ENCODE measurements at places on chromosomes 13 and 19. TPM values are rescaled to one million over a fixed set of nuclear protein-coding genes. Genes with fewer than 3 reads are reported as not detected.

DNA sequence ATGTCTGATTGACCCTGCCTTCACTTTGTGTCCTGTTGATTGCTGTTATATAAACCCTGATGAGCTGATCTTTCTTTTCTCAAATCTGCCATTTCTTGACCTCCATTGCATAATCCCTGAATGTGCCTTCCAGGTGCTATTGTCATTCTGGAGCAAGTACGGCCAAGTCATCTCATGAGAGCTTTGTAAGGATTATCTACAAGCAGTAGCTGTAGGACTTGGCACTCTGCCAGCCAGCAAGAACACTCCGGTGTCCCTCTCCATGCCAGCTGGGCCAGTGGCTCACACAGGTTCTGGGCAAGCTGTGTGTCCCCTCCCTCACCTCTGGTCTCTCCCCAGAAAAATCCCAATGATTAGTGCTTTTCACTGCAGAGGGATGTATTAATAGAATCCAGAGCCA is 348.1 kb downstream of the FOXO1 start:
- no peaks in the 10 kb centered on the region for H3K36me3 ChIP-seq
- no peak overlapping the region for H3K4me3 ChIP-seq
- H3K27ac ChIP-seq: no peak overlapping the region
- DNase-seq: peak; percentile 56
- peaks cover 25% of the 10 kb centered on the region for H3K4me1 ChIP-seq

DNA sequence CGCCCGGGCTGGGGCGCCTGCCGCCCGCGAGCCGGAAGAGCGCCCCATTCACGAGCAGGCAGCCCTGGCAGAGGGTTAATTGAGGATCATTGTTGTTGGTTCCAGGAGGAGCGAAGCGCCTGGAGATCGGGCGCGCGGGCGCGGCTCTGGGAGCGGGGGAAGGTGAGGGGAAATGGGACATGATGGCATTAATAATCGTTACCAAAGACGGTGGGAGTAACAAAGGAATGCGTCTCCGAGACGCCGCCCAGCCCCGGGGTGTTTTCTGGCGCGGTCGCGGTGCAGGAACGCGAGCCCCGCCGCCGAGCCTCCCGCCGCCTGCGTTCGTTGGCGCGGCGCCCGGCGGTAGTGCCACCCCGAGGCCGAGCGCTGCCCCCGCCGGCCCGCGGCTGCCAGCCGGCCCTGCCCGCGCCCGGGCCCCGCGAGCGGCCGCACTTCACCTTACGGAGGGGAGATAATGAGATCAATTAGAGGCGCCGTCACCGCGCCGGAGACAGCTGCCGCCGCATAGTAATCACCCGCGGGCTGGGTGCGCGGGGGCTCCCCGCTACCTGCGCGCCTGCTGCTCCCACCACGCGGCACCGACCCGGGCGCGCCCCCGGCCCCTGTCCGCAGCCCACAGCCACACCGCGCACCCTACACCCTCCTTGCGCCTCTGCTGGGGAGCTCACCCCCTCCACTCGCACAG is 2.8 kb downstream of the ZNF536 start:
- no peaks in the 10 kb centered on the region for H3K36me3 ChIP-seq
- no peak overlapping the region for H3K4me3 ChIP-seq

KIR3DL1 gene
- total RNA-seq: not detected

GRCh38 chr13:114185182-114185971 is 6.3 kb downstream of the CFAP97D2 start:
- H3K27me3 ChIP-seq: no peaks in the 10 kb centered on the region
- no peak overlapping the region for H3K4me3 ChIP-seq
- H3K36me3 ChIP-seq: no peaks in the 10 kb centered on the region
- no peak for DNase-seq
- H3K27ac ChIP-seq: no peak overlapping the region

CLEC4M gene
- not detected for total RNA-seq

RNF17 gene
- total RNA-seq: not detected

DNA sequence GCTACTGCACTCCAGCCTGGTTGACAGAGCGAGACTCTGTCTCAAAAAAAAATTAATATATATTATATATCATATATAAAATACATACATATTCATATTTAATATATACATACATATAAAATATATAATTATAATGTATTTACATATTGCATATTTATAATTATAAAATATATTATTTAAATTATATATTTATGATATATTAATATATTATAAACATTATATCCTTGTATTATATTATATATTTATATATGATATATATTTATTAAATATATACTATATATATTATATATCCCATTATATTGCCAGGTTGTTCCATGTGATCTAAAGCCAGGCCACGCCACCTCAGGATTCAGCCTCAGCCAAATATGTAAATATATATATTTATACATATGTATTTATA is 9.7 kb downstream of the BRME1 start:
- H3K36me3 ChIP-seq: no peaks in the 10 kb centered on the region
- no peak for DNase-seq
- H3K27ac ChIP-seq: no peak overlapping the region
- no peak overlapping the region for H3K4me3 ChIP-seq
- H3K4me1 ChIP-seq: no peaks in the 10 kb centered on the region

NOVA2 gene
- 3.2 TPM for total RNA-seq

DNA sequence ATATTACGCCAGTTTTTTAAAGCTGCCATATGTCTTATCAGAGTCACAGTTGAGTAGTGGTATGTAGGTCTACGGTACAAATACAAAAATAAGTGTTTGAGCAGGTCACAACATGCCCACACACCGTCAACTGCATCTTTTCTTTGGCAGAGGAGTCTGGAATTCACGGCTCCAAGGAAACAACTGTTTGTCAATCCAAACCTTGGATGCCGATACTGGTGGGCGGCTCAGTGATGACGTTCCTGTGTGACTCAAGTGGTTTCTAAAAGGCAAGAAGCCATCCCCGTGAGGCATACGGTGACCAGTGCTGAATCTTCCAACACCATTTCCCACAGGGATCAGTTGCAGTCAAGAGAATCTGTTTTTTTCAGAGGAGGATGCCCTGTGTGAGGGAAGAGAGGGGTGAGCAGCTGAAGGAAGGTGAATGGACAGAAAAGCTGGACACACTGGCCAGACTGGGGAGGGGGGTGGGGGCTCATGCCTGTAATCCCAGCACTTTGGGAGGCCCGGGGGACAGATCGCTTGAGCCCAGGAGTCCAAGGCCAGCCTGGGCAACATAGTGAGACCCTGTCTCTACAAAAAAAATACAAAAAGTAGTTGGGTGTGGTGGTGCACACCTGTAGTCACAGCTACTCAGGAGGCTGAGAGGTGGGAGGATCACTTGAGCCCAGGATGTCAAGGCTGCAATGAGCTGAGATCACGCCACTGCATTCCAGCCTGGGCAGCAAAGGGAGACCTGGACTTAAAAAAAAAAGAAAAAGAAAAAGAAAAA is 22.8 kb upstream of the CEBPG start:
- no peaks in the 10 kb centered on the region for H3K27me3 ChIP-seq
- H3K27ac ChIP-seq: no peak overlapping the region
- H3K36me3 ChIP-seq: no peaks in the 10 kb centered on the region
- H3K4me3 ChIP-seq: no peak overlapping the region
- no peak for DNase-seq
- no peaks in the 10 kb centered on the region for H3K4me1 ChIP-seq

DNA sequence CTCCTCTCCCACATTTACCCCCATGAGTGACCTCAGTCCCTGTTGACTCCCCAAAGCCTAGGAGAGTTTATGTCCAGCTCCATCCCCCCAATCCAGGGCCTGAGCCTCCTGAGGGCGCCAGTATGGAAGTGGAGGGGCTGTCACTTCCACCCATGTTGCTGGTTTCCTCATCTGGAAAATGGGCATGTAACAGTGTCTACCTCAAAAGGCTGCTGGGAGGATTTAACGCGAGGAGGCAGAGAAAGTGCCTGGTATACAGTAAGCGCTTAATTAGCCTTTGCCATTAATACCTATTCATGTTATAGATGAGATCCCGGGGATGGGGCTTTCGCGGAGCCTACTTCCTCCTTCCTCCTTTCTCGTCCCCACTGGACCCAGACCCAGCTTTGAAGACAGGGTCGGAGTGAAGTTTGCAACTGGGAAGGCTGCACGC is 476 bp downstream of the TYK2 start:
- H3K27ac ChIP-seq: peak overlapping the region; percentile 89
- DNase-seq: no peak
- no peaks in the 10 kb centered on the region for H3K27me3 ChIP-seq
- H3K4me3 ChIP-seq: peak overlapping the region; percentile 79
- H3K36me3 ChIP-seq: peaks cover 21% of the 10 kb centered on the region

DNA sequence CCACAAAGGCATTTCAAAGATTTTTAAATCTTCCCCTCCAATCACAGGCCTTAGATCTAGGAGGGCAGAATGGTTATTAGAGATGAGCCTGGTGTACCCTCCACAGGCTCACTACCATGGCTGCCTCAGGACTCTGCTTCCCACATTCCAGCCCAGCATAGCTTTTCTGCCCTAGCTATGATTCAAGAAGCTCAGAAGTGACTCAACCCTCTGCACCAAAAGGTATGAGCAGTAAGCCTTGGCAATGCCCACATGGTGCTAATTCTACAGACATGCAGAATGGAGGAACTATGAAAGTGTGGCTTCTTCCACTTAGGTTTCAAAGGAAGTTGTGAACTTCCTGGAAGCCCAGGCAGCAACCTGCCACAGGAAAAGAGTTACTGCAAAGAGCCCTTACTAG is 786.2 kb downstream of the SLITRK6 start:
- DNase-seq: no peak
- no peak overlapping the region for H3K27ac ChIP-seq
- no peaks in the 10 kb centered on the region for H3K27me3 ChIP-seq
- no peaks in the 10 kb centered on the region for H3K36me3 ChIP-seq

PSG4 gene
- not detected for total RNA-seq

PSG11 gene
- total RNA-seq: not detected

TOMM40 gene
- total RNA-seq: 58.8 TPM

DNA sequence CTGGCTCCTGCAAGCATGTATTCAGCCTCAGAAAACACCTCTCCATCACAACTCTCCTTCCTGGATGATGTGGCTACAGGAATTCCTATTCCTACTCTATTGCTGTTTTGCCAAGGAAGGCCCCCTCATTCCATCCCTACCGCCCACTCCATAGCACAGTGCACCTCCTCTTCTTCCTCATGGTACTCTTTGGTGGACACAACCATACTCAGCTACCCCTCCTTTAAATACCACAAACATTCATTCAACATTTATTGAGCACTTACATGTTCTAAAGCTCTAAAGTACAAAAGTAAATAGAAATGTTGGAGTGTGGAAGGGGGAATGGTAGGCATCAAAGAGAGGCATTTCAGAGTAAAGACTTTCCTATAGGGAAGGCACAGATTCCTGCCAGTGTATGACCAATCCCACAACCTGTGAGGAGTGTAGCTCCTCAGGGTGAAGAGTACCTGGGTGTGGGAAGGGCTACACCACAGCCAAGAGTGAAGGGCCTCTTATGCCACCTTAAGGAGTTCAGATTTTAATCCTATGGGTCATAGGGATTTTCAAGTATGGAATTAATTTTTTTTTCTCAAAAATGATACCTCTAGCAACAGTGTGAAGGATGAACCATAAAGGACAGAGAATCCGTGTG is 42.5 kb downstream of the STARD13 start:
- peaks cover 15% of the 10 kb centered on the region for H3K4me1 ChIP-seq
- no peaks in the 10 kb centered on the region for H3K27me3 ChIP-seq
- H3K4me3 ChIP-seq: no peak overlapping the region
- H3K27ac ChIP-seq: no peak overlapping the region
- no peak for DNase-seq
- H3K36me3 ChIP-seq: no peaks in the 10 kb centered on the region

- no peaks in the 10 kb centered on the region for H3K27me3 ChIP-seq
- no peak for DNase-seq
- no peaks in the 10 kb centered on the region for H3K36me3 ChIP-seq
- H3K27ac ChIP-seq: no peak overlapping the region
Observed at GRCh38 chr19:48051335-48052033, 7.6 kb upstream of the CABP5 start.

DNA sequence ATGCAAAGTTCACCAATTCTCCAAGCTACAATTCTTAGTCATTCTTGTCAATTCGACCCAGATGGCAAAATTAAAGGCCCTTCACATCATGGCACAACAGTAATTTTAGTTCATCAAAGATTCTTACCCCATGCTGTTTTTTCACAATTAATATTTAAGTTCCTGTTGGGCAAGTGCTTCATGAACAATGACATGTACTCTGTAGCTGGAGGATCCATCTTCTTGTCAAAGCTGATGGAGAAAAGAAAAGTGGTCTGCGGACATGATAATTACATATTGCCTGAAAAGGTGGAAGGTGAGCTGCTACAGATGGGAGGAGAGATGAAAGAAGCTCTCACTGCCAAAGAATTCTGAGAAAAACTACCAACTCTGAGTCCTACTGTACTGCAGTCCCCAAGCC is 1370.3 kb upstream of the SLC10A2 start:
- no peak overlapping the region for H3K27ac ChIP-seq
- no peaks in the 10 kb centered on the region for H3K27me3 ChIP-seq
- no peak for DNase-seq
- H3K36me3 ChIP-seq: no peaks in the 10 kb centered on the region

- H3K27ac ChIP-seq: no peak overlapping the region
- no peaks in the 10 kb centered on the region for H3K36me3 ChIP-seq
- no peak for DNase-seq
- no peak overlapping the region for H3K4me3 ChIP-seq
- H3K4me1 ChIP-seq: peaks cover 20% of the 10 kb centered on the region
Observed at GRCh38 chr13:45299194-45299593, 41.8 kb downstream of the TPT1 start.

DNA sequence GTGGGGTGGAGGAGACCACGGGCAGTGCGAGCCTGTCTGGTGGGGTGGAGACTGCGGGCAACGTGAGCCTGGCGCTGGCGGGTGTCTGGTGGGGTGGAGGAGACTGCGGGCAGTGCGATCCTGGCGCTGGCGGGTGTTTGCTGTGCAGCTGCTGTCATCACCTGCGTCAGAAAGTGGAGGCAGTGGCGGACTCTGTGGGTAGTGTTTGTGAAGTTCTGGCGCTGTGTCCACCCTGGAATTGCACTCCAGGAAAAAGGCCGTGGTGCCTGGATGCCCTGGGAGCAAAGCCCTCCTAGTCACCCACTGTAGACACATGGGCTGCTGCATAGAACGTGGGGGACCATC is 6.2 kb downstream of the TEX29 start:
- DNase-seq: no peak
- no peaks in the 10 kb centered on the region for H3K36me3 ChIP-seq
- no peak overlapping the region for H3K4me3 ChIP-seq

GRCh38 chr13:27775943-27776342 is 16.3 kb upstream of the GSX1 start:
- DNase-seq: no peak
- no peak overlapping the region for H3K27ac ChIP-seq
- H3K4me3 ChIP-seq: no peak overlapping the region
- H3K27me3 ChIP-seq: peaks cover 69% of the 10 kb centered on the region

GRCh38 chr13:36820222-36820621 is 1.2 kb downstream of the RFXAP start:
- H3K27ac ChIP-seq: no peak overlapping the region
- no peaks in the 10 kb centered on the region for H3K4me1 ChIP-seq
- no peaks in the 10 kb centered on the region for H3K27me3 ChIP-seq
- DNase-seq: no peak
- peak overlapping the region; percentile 77 for H3K4me3 ChIP-seq

GRCh38 chr19:19064098-19064722 is 416 bp downstream of the SLC25A42 start:
- no peaks in the 10 kb centered on the region for H3K4me1 ChIP-seq
- H3K27me3 ChIP-seq: no peaks in the 10 kb centered on the region
- peak overlapping the region; percentile 81 for H3K4me3 ChIP-seq
- DNase-seq: peak; percentile 62
- no peaks in the 10 kb centered on the region for H3K36me3 ChIP-seq

- H3K27ac ChIP-seq: no peak overlapping the region
- H3K27me3 ChIP-seq: peaks cover 69% of the 10 kb centered on the region
- DNase-seq: no peak
- H3K4me1 ChIP-seq: peaks cover 21% of the 10 kb centered on the region
- no peaks in the 10 kb centered on the region for H3K36me3 ChIP-seq
Observed at GRCh38 chr19:35845215-35846037, 6.9 kb downstream of the NPHS1 start.

Measured in heart left ventricle (tissue), 16 donors.